ENCODE measurements at places on chromosomes 2 and 18. TPM values are rescaled to one million over a fixed set of nuclear protein-coding genes. Genes with fewer than 3 reads are reported as not detected.

- no peak for DNase-seq
Measured at GRCh38 chr18:58758606-58759005, 87.3 kb downstream of the MALT1 start.

TXNDC2 gene
- polyA plus RNA-seq = 0.41 TPM

GRCh38 chr2:42844901-42845821 lies 52.8 kb upstream of the HAAO start:
- peak; percentile 74 for DNase-seq

PLA2R1 gene
- polyA plus RNA-seq = 4.9 TPM

- DNase-seq = peak; percentile 56
Measured at GRCh38 chr2:200077210-200077650, 121.8 kb downstream of the MAIP1 start.

KCNJ13 gene
- polyA plus RNA-seq = 43.1 TPM

GRCh38 chr2:61184263-61184662 lies 22.3 kb downstream of the C2orf74 start:
- DNase-seq = no peak

DNA sequence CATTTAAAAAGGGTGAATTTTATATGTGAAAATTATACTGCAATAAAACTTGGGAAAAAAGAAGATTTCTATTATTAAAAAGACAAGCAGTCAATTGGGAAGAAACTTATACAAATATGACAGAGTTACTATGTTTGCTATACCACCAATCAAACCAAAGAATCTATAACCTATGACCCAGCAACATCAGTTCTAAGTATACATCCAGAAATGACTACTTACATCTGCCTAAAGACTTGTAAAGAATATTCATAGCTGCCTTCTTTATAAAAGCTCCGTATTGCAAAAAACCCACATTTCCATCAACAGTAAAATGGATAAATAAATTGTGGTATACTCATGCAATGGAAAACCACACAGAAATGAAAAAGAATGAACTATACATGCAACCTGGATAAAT lies 32.9 kb upstream of the NABP1 start:
- DNase-seq = no peak

PLEK gene
- 0.72 TPM for polyA plus RNA-seq

MFSD2B gene
- not detected for polyA plus RNA-seq

Measured in hepatocyte (in vitro differentiated cells).